Daoy (cell line): ENCODE measurements at places on chromosomes 7 and 10. TPM values are rescaled to one million over a fixed set of nuclear protein-coding genes. Genes with fewer than 3 reads are reported as not detected.

DNA sequence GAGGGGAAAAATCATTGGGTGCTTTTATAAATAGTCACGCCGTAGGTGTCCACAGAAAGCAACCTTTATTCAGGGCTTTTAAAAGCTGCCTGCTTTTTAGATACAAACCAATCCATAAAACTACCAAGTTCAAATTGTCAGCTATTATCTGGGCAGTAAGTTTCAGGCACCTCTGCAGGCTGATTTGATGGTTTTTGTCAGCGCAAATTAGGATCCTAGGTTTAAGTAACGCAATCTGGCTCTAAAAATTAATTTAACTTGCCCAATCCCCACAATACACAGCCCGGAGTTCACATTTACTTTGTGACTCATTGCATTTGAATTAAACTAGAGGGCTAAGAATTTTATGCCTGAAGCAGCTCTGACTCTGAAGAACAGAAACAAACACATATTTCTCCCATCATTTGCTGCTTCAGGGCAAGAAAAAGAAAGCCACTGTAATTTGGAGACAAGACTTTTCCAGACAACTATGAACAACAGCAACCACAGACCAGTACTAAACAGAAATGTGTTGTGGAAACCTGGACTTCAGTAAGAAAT, 43.3 kb downstream of the NRP1 start:
- peak; percentile 58 for DNase-seq

DNA sequence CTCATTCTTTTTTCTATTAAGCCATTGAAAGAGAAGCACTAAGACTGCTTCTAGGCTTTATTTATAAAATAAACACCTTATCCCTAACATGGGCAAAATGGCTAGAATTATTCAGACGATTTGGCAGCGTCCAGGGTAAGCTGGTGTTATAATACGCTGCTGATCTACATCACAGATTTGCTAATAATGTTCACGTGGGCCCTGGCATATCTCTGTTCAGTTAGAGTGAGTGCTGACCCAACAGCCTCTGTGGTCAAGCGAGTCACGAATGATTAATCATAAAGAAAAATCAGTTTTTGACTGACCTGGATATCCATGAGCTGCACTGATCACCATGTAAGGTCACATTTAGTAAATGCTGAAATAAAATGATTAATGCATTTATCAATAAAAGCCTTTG, 28.4 kb upstream of the CBLL1 start:
- peak; percentile 49 for DNase-seq

- peak; percentile 21 for DNase-seq
Observed at GRCh38 chr7:25196132-25196896, 32.0 kb downstream of the NPVF start.

- no peak for DNase-seq
Observed at GRCh38 chr7:47638679-47639315, 56.9 kb upstream of the TNS3 start.

Gene LIPF
- not detected in 2 replicates for total RNA-seq
